ENCODE measurements at places on chromosomes 6 and 20. TPM values are rescaled to one million over a fixed set of nuclear protein-coding genes. Genes with fewer than 3 reads are reported as not detected.

DNA sequence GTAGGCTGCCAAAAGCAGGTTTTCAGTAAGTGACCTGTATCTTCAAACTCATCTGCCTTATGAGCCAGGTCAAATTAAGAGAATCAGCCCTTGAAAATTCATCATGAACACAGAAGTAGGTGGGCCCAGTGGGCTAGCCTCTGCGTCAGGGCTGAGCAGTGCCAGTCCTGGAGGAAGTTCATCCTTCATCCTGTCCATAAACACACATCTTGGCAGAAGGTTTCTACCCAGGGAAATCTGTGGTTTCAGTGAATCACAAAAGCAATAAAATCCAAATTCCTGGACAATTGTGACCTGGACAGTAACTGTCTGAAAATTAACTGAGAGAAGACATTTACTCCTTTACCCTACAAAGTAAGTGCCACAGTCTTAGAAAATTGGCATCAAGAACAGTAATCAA lies 72.4 kb downstream of the ATG5 start:
- H3K4me3 ChIP-seq, result no peak overlapping the region
- H3K27ac ChIP-seq, result no peak overlapping the region
- no peaks in the 10 kb centered on the region for H3K27me3 ChIP-seq
- no peak for DNase-seq

DNA sequence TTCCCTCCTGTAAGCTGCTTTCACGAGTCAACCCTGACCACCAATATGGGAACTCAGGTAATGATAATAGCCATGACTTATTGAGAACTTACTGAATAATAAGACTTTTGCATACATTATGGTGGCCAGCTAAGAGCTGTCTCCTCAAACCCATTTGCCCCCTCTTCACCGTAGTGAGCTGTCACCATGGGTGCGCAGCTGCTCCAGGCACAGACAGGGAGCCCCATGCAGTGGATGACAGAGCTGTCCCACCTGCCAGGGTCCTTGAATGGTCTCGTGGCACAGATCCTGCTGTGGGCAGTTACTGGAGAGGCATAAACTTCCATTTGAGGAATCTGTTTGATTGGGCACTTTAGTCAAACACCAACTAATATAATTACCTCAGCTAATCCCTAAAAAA lies 1.9 kb downstream of the SLC22A16 start:
- no peaks in the 10 kb centered on the region for H3K4me1 ChIP-seq
- peaks cover 29% of the 10 kb centered on the region for H3K27me3 ChIP-seq
- DNase-seq, result no peak
- no peaks in the 10 kb centered on the region for H3K36me3 ChIP-seq

DNA sequence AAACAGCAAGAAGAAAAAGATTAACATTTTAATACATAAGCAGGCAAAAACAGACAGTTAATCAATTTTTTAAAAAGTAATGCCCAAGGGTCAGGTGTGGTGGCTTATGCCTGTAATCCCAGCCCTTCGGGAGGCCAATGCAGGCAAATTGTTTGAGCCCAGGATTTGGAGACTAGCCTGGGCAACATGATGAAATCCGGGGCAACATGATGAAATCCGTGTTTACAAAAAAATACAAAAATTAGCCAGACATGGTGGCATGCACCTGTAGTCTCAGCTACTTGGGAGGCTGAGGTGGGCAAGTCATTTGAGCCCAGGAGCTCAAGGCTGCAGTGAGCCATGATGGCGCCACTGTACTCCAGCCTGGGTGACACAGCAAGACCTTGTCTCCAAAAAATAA lies 94.1 kb upstream of the DST start:
- no peaks in the 10 kb centered on the region for H3K36me3 ChIP-seq
- no peak overlapping the region for H3K4me3 ChIP-seq
- no peak for DNase-seq
- H3K4me1 ChIP-seq, result peaks cover 4% of the 10 kb centered on the region
- no peaks in the 10 kb centered on the region for H3K27me3 ChIP-seq

TPD52L1 gene
- polyA plus RNA-seq, result 53.4 TPM

DNA sequence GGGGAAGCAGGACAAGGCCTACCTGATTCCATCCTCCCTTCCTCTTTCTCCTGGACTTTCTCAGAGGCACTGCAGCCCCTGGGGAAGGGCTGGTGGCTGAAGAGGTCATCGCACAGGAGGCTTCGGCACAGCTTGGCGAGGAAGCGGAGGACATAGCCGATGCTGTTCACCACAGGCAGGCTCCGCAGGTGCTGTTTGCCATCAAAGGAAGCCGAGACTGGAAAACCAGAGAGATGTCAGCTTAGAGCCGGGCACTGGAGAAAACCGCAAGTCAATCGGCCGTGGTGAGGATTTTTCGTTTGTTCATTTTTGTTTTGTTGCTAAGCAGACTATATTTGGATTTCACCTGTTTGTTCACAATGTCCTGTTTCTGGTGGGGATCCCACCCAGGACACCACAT lies 79.2 kb downstream of the SCML4 start:
- H3K27ac ChIP-seq, result no peak overlapping the region
- H3K4me3 ChIP-seq, result no peak overlapping the region
- no peak for DNase-seq
- no peaks in the 10 kb centered on the region for H3K27me3 ChIP-seq
- H3K4me1 ChIP-seq, result peaks cover 6% of the 10 kb centered on the region
- no peaks in the 10 kb centered on the region for H3K36me3 ChIP-seq

GRCh38 chr6:89148016-89148750 lies 2.3 kb downstream of the PM20D2 start:
- H3K4me1 ChIP-seq, result peaks cover 5% of the 10 kb centered on the region
- no peak for DNase-seq
- H3K27ac ChIP-seq, result no peak overlapping the region
- H3K4me3 ChIP-seq, result no peak overlapping the region
- no peaks in the 10 kb centered on the region for H3K27me3 ChIP-seq

RNF39 gene
- 0.75 TPM for polyA plus RNA-seq

DNA sequence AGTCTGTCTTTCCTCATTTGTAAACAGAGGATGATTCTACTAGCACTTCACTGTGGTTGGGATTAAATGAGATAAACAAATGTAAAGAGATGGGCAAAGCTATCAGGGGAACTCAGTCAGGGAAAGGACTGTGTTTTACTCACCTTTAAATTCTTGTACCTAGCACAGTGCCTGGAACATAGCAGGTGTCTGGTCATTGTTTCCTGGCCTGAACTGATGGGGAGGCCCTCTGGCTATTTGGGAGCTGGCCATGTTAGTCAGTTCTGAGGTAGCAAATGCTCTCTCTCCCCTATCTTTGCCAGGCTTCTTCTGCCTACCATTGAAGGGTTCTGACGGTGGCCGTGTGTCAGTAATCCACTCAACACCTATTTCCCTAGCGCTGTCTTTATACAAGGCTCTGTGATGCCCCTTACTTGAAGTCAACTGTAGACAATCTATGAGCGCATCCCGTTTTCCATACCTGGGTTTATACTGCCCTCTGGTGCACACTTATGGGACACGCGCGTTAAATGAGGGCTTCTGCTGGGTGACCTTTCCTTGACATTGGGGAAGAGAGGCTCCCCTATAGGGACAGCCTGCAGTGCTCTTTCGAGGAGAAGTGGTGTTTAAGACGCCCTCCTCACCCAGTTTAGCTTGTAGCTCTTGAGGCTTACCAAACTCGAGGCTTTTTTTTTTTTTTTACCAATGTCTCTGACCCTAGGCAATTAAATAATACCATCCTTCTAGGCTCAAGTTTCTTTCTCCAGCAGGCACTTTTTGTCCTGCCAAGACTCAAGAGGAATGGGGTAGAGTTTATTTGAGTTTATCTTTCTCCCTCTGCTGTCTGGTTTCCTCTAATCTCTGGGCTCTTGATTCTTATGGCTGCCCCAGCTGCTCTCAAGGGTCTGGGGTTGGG lies 4.0 kb upstream of the SPATS1 start:
- no peaks in the 10 kb centered on the region for H3K36me3 ChIP-seq
- H3K4me3 ChIP-seq, result no peak overlapping the region
- no peaks in the 10 kb centered on the region for H3K4me1 ChIP-seq
- DNase-seq, result peak; percentile 47
- H3K27ac ChIP-seq, result no peak overlapping the region
- H3K27me3 ChIP-seq, result peaks cover 28% of the 10 kb centered on the region

- H3K4me3 ChIP-seq, result no peak overlapping the region
- H3K36me3 ChIP-seq, result no peaks in the 10 kb centered on the region
- no peak for DNase-seq
- H3K27ac ChIP-seq, result no peak overlapping the region
- no peaks in the 10 kb centered on the region for H3K27me3 ChIP-seq
These were observed 388.2 kb upstream of the SYNCRIP start for GRCh38 chr6:86030875-86031274.

DNA sequence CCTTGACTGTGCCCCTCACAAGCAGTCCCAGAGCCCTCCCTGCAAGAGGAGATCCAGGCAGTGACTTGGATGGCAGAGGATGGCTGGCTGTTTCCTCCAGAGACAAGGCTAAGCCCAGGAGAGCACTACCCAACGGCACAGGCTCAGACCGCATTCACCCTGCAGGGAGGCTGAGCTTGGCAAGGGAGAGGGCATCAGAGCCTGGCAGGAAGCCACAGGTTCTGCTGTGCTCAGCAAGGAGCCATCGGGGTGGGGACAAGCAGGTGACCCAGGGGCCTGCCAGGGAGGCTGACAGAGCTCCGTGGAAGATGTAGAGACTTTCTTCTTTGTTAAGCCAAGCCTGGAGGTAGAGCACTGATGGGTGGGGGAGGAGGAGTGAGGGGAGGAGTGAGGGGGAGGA lies 159.2 kb upstream of the CST7 start:
- H3K4me3 ChIP-seq, result no peak overlapping the region
- no peak for DNase-seq
- H3K27me3 ChIP-seq, result no peaks in the 10 kb centered on the region
- no peak overlapping the region for H3K27ac ChIP-seq

DNA sequence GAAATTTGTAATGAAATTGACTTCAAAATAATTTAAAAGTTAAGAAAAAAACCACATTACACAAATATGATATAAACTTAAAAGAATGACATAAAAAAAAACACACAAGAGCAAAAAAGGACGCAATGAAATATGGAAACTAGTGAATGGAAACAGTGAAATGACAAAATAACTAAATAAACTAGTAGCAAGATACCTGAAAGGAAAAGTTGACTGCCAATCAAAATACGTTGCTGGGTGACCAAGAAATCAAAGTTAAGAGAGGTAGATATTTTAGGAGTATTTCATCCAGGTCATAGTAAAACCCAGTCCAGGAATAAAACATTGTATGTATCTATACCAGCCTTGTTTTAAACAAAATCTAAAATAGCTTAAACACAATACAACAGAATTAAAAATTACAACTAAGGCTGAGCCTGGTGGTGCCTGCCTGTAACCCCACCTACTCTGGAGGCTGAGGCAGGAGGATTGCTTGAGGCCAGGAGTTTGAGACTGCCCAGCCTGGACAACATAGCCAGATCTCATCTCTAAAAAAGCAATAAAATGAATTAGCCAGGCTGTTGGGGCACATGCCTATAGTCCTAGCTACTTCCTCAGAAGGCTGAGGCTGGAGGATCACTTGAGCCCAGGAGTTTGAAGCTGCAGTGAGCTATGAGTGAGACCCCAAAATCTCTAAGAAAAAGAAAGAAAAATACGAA lies 22.0 kb downstream of the C6orf15 start:
- no peaks in the 10 kb centered on the region for H3K4me1 ChIP-seq
- DNase-seq, result no peak
- no peak overlapping the region for H3K27ac ChIP-seq
- H3K36me3 ChIP-seq, result no peaks in the 10 kb centered on the region
- peaks cover 9% of the 10 kb centered on the region for H3K27me3 ChIP-seq

PRSS35 gene
- polyA plus RNA-seq, result 9.0 TPM

DNA sequence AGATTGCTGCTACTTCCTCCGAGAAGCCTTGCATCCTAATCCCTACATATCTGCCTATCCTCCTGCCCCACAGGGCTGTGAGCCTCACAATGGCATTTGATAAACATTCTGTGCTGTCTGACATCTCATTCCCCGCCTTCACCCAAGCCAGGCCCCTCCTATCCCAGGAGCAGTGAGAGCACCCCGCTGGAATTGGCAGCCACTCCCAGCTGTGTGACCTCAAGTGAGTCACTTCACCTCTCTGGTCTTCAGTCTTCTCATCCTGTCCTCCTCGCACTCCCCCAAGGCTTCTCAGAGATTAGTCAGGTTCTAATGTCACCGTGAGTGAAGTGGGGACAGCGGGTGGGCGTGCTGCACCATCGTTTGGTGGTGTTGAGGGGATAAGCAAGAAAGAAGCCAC lies 81.7 kb downstream of the CDH22 start:
- DNase-seq, result no peak
- no peaks in the 10 kb centered on the region for H3K36me3 ChIP-seq
- no peaks in the 10 kb centered on the region for H3K4me1 ChIP-seq
- H3K27me3 ChIP-seq, result peaks cover 19% of the 10 kb centered on the region

SUN5 gene
- polyA plus RNA-seq, result not detected

DNA sequence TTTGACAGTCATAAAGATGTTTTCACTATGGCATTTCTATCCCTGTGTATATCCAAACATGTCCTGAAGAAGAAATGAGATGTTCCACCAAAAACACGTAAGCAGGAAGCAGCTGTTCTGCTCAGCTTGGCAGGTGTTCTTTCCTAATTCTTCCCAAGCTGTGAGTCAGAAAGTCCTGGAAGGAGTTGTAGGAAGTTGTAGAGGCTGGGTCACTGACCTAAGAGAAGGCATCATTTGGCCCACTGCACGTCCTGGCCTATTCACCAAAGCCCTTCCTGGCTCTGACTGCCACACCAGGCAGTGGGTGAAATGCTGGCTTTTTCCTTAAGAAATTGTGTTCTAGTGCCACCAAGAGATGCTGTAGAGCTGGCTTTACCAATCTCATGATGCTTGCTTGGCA lies 40.3 kb downstream of the STX11 start:
- H3K27ac ChIP-seq, result no peak overlapping the region
- DNase-seq, result no peak
- no peaks in the 10 kb centered on the region for H3K4me1 ChIP-seq
- H3K36me3 ChIP-seq, result no peaks in the 10 kb centered on the region

HLA-G gene
- polyA plus RNA-seq, result 0.06 TPM

CDSN gene
- not detected for polyA plus RNA-seq

DNA sequence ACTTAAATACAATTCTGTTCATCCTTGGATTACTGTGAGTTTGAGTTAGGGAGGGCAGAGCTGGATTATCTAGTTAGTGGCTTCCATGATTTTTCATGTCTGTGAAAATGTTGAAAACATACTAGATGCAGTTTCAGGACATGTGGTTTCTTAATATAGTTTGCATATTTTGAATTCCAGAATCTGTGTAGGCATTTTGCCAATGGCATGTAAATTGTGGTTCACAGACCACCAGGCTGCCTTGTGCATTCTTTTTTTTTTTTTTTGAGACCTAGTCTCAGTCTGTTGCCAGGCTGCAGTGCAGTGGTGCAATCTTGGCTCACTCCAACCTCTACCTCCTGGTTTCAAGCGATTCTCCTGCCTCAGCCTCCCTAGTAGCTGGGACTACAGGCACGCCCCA lies 42.8 kb downstream of the CDC5L start:
- no peak overlapping the region for H3K4me3 ChIP-seq
- H3K27ac ChIP-seq, result no peak overlapping the region
- H3K27me3 ChIP-seq, result no peaks in the 10 kb centered on the region
- peaks cover 48% of the 10 kb centered on the region for H3K36me3 ChIP-seq
- no peak for DNase-seq
- H3K4me1 ChIP-seq, result no peaks in the 10 kb centered on the region

ZDHHC14 gene
- 26.5 TPM for polyA plus RNA-seq
